T-cell (primary cell): ENCODE measurements at places on chromosomes 3 and 15.

GRCh38 chr3:16790432-16791400 lies 94.0 kb upstream of the PLCL2 start:
- no peak for DNase-seq
- no peak overlapping the region for H3K27ac ChIP-seq
- H3K4me1 ChIP-seq: no peaks in the 10 kb centered on the region
- H3K4me3 ChIP-seq: no peak overlapping the region
- no peaks in the 10 kb centered on the region for H3K36me3 ChIP-seq
- H3K27me3 ChIP-seq: no peaks in the 10 kb centered on the region

DNA sequence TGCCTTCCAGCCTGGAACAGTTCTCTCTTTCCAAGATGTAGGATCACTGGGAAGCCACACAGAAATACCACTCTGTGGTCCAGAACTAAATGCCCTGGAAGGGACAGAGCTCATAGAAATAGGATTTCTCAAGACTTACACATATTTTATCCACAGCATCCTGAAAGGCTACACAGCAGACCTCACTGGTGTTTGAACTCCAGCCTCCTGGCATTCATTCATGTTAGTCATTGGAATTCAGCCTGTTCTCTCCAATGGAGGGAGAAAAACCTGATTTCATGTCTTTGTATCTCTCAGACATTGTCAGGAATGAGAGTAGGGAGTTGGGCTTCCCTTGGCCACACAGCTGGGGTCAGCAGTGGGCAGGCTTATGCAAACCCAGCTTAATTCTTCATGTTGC lies 121.1 kb upstream of the PPP2R3A start:
- no peaks in the 10 kb centered on the region for H3K4me1 ChIP-seq
- no peak overlapping the region for H3K4me3 ChIP-seq
- H3K27me3 ChIP-seq: no peaks in the 10 kb centered on the region

DNA sequence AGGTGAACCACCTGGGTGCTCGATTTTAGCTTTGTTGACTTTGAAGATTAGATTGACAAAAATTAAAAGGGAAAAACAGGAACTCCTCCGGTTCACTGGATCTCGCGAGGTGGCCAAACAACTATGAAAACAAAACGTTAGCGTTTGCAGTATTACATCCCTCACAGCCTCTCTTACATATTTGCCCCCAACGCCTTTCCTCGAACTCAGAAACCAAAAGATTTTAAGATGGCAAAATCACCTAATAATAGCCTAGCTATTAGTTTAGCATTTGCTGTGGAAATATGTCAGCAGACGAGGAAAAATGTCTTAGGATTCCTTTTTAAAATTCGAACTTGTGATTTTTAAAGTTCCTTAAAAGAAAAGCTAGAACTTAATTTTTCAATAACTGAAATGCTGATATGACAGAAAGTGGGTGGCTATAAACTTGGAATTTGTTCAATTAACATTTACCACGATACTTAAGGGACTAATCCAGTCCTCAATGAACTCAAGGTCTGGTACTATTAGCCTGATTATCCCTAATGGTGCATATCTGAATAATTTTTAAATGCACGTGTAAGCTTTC lies 491 bp upstream of the SENP7 start:
- H3K36me3 ChIP-seq: no peaks in the 10 kb centered on the region
- peak overlapping the region; percentile 97 for H3K4me3 ChIP-seq
- no peaks in the 10 kb centered on the region for H3K27me3 ChIP-seq
- no peak for DNase-seq
- peaks cover 19% of the 10 kb centered on the region for H3K4me1 ChIP-seq
- peak overlapping the region; percentile 94 for H3K27ac ChIP-seq

DNA sequence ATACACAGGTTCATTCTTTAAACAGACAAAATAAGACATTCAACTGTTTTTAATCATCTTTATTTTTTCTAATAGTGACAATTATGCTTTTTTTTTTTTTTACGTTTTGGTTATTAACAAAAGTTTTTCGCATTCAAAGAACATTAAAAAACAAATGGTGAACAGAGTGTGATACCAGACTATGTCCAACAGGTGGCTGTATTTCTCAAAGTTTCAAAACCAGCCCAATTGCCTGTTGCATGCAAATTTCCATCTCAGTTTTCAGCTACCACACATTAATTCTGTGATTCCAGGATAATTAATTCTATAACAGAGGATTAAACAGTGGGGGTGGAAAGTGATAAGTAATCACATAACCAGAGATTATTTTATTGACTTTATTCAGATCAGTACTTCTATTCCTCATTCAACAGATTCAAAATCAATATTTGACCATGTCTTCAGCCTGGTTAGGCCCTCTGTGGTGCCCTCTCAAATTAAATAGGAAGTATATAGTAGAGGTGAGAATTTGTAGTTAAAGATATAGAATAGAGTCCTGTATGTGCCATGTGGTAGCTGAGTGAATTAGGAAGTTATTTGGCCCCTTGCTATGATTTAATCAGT lies 122.2 kb upstream of the DCBLD2 start:
- H3K27ac ChIP-seq: no peak overlapping the region
- no peaks in the 10 kb centered on the region for H3K27me3 ChIP-seq
- no peaks in the 10 kb centered on the region for H3K36me3 ChIP-seq
- no peak overlapping the region for H3K4me3 ChIP-seq

- no peaks in the 10 kb centered on the region for H3K36me3 ChIP-seq
- H3K4me1 ChIP-seq: no peaks in the 10 kb centered on the region
- no peak overlapping the region for H3K27ac ChIP-seq
Observed at GRCh38 chr15:72850833-72851232, 67.3 kb upstream of the ADPGK start.

DNA sequence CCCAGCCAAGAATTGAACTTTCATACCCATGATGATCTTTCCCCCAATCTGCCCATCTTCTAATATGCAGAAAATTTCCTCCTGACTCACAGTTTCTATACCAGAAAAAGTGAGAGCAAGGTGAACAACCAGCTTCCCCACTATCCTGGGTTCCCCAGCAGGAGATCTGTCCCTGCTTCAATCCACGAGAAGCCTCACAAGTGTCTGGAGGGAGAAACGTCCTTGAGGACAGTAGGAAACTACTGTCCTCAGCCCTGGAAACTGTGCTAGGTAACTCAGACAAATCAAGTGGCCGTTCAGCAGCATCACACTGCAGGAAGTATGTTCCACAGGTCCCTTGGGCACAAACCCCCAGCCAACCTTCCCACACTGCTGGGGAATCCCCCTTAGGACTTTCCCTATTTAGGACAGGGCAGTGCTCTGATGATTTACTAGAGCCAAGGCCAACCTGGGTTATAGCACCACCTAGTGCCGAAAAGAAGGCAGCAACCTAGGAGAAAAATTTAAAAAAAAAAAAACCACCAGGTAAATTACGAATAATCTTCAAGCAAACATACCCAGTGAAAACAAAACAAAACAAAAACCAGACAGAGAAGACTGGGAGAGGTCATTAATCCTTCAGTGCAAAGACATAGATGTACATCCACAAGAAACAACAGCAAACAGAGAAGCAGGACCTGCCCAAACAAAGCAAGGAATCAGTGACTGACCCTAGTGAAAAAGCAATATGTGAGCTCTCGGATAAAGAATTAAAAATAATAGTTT lies 36.0 kb downstream of the MORC1 start:
- no peaks in the 10 kb centered on the region for H3K27me3 ChIP-seq
- H3K4me1 ChIP-seq: no peaks in the 10 kb centered on the region
- no peak overlapping the region for H3K27ac ChIP-seq
- H3K4me3 ChIP-seq: no peak overlapping the region
- DNase-seq: no peak
- H3K36me3 ChIP-seq: no peaks in the 10 kb centered on the region
